ENCODE measurements at places on chromosomes 1 and 21.

GRCh38 chr1:184986250-184986649, 11.9 kb upstream of the NIBAN1 start:
- DNase-seq = no peak

- peak; percentile 33 for DNase-seq
Measured at GRCh38 chr1:81484284-81484683, 316.4 kb upstream of the ADGRL2 start.

- DNase-seq = no peak
Measured at GRCh38 chr1:177848577-177848976, 121.3 kb downstream of the SEC16B start.

- DNase-seq = no peak
Measured at GRCh38 chr1:227760377-227760776, 25.1 kb downstream of the SNAP47 start.

GRCh38 chr1:65254320-65255034, 54.9 kb upstream of the DNAJC6 start:
- peak; percentile 97 for DNase-seq

GRCh38 chr1:17194615-17195528, 10.1 kb upstream of the PADI1 start:
- no peak for DNase-seq

GRCh38 chr1:154493276-154493675, 8.7 kb upstream of the TDRD10 start:
- DNase-seq = no peak

DNA sequence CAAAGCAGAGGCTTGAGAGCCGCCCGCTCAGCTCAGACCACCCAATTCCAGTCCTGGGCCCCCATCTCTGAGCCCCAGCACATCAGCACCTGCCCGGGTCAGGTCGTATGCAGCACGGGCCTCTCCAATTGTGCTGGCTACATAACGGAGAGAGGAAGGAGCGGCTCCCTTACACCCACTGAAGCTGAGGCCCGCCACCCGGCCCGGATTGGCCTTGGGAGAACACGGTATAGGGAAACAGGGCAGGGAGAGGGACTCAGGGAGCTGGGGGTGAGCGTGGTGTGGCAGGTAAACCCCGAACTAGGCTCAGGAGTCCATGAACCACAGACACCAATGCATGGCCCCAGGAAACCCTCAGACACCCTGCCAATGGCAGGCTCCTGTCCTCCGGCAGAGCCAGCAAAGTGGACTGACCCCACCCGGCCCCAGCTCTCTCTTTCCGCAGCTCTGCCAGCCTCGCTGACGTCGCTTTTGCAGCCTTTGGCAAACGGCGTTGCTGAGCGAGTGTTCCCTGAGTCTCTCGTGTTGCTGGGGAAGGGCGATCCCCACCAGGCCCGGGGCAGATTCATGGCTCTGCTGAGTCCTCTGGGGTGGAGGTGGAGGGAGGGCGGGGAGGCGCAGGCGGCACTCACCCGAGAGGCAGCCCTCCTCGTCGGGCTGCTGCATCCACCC, 16.5 kb downstream of the MEGF6 start:
- DNase-seq = no peak

DNA sequence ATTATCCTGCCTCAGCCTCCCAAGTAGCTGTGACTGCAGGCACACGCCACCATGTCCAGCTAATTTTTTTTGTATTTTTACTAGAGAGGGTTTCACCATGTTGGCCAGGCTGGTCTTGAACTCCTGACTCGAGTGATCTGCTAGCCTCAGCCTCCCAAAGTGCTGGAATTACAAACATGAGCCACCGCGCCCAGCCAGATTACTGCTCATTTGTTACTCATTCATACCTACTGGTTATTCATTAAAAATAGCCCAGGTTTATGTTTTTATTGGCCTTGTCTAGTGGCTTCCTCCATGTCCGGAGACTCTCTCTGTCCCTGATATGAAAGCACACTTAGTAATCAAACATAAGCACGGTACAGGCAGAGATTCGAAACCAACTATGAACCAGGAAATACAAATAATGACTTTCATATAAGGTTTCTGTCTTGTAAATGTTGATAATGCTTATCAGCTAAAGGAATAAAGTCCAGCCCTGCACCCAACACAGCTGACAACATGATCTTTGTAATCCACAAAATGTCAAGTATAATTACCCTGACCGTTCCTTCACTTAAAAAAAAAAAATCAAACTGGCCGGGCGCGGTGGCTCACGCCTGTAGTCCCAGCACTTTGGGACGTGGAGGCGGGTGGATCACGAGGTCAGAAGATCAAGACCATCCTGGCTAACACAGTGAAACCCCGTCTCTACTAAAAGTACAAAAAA, 50.4 kb upstream of the CXADR start:
- no peak for DNase-seq

GRCh38 chr21:41367945-41368734, 6.3 kb downstream of the MX2 start:
- DNase-seq = no peak

- peak; percentile 97 for DNase-seq
Measured at GRCh38 chr1:63316984-63317816, 5.2 kb upstream of the FOXD3 start.

DNA sequence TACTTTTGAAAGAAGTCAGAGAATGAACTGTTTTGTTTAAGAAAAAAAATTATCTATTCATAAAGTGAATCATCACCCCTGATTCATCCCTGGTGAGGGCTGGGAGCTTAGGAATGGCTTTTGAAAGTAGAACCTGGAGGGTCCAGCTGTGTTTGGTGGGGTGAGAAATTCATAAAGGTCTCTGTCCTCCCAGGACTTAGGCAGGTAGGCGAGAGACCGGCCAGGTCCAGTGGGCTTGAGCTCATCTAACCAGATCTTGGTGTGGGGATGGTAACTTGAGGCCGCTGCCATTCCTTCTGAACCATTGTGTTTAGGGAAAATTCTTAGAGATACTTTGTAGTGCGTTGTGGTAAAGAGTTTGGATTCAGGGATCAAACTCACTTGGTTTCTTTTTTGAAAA, 156.8 kb upstream of the TNR start:
- no peak for DNase-seq

GRCh38 chr1:59595774-59596173, 219.0 kb upstream of the HOOK1 start:
- DNase-seq = no peak

DNA sequence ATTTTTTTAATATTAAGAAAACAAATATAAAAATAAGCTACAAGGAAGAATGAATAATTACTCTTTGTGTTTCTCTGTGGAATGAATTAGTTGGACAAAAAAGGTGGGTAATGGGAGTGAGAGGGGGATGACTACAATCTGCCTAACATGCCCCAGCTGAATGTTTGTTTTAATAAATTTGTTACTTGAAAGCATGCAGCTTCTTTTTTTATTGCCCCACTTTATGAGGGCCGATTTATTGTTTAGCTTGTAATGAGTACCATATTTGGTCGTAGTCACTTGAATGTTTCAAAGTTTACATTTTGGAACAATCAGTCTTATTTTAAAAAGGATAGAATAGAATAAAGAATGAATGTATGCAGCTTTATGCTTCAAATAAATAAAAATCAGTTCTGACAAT, 197.4 kb downstream of the LBR start:
- no peak for DNase-seq

DNA sequence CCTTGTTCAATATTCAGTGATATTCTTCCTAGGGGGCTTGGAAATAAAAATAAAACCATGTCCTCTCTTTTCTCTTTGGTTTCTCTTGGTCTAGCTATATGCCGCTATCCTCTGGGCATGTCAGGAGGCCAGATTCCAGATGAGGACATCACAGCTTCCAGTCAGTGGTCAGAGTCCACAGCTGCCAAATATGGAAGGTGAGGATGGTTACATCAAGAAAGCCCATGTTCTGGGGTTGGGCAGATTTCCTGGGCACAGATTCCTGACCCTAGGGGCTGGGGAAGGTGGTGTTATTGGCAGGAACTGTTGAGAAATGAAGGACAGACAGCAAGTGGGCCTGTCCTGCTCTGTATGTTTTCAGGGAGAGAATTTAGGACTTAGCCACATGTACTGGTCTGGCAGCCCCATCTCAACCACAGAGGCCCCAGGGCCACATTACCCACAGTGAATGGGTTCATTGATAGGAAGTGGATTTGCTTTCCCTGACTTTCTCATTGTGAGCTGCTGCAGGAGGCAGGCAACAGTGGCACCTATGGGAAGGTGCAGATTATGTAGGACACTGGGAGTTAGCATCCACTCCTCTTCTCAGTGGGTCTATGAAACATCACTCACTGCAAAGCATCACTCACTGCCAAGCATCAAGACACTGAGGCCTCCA, 37.4 kb upstream of the HSD17B7 start:
- no peak for DNase-seq

GRCh38 chr1:115136706-115137105, 47.4 kb upstream of the TSPAN2 start:
- DNase-seq = no peak

Measured in HEK293T (cell line).